ENCODE measurements at places on chromosomes 3 and 15. TPM values are rescaled to one million over a fixed set of nuclear protein-coding genes. Genes with fewer than 3 reads are reported as not detected.

The PPP2R3A gene
- total RNA-seq: 10.4 TPM

The SAMMSON gene
- total RNA-seq: not detected

The SEMA3B gene
- 11.1 TPM for total RNA-seq

The ACTC1 gene
- not detected for total RNA-seq

The AGBL1 gene
- not detected for total RNA-seq

The ACTR8 gene
- total RNA-seq: 22.6 TPM

The NOP10 gene
- 130 TPM for total RNA-seq

The POTEB3 gene
- total RNA-seq: 0.15 TPM

The CAV3 gene
- total RNA-seq: not detected

The MYRIP gene
- total RNA-seq: 2.3 TPM

The WDR93 gene
- 0.98 TPM for total RNA-seq

The BLM gene
- total RNA-seq: 7.4 TPM

The IGSF10 gene
- total RNA-seq: 14.4 TPM

The RAD51 gene
- total RNA-seq: not detected

The RASGRF1 gene
- 0.16 TPM for total RNA-seq

The MNS1 gene
- total RNA-seq: 2.4 TPM

The XYLB gene
- total RNA-seq: 6.7 TPM

The TGM4 gene
- not detected for total RNA-seq

The OR5K2 gene
- not detected for total RNA-seq

The SLC28A2 gene
- not detected for total RNA-seq
